Umbilical cord (tissue), 2 donors: ENCODE measurements at places on chromosomes 5 and 9. TPM values are rescaled to one million over a fixed set of nuclear protein-coding genes. Genes with fewer than 3 reads are reported as not detected.
A peak's percentile ranks its signal among the peaks of the same experiment; 100 is the strongest.

DNA sequence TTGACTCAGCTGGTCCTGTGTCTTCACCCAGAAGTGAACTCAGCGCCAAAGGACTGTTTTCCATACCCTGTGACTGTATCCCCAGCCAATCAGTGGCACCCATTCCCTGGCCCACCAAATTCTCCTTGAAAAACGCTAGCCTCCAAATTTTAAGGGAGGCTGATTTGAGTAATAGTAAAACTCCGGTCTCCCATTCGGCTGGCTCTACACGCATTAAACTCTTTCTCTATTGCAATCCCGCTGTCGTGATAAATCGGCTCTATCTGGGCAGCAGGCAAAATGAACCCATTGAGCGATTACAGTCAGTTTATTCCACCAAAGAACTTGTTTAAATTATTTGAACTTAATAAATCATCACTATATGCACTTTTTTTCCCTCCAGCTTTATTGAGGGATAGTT lies 55.9 kb upstream of the PPP1R26 start:
- no peak for DNase-seq

DNA sequence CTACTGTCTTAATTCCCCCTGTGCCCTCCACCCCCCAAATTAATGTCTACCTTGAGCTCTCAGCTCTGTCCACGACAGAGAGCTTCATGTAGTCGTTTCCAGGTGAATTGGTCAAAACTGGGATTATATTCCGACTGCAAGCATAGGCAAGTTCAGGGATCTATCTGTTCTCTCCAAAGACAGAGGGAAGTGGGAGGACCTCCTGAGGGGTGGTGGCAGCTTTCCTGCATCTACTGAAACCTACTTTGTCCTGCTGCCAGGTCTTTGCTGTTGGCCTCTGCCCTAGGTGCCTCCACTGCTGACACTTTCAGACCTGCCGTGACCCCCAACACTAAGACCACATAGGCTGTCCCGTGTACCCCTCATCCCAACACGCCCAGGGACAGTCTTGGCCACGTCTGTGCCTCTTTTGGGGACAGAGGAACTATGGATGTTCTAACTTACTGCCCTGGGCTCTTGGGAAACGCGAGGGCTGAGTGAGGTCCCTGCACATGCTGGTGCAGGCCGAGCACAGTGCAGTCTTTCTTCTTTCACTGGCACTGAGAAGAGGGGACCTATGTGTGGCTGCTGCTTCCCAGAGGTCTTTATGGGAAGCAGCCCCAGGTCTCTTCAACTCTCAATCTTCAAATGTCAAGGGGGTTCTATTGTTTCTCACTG lies 125.6 kb downstream of the NTRK2 start:
- no peak for DNase-seq

- DNase-seq, result no peak
Measured at GRCh38 chr5:135138116-135138850, 104.3 kb upstream of the PITX1 start.

DNA sequence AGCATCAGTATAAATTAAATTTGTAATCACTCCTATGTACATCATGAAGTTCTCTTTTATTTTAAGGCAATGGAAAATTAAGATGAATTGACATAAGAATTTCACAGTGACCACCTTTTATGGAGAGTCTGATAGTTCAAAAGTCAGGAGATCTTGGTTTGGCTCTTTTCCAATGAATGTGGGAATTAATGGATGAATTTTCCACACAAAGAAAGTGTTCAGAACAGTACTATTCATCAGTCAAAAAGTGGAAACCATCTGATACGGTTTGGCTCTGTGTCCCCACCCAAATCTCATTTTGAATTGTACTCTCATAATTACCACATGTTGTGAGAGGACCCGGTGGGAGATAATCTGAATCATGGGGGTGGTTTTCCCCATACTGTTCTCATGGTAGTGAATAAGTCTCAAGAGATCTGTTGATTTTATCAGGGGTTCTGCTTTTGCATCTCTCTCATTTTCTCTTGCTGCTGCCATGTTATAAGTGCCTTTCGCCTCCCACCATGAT lies 24.5 kb downstream of the CCDC125 start:
- no peak for DNase-seq

DNA sequence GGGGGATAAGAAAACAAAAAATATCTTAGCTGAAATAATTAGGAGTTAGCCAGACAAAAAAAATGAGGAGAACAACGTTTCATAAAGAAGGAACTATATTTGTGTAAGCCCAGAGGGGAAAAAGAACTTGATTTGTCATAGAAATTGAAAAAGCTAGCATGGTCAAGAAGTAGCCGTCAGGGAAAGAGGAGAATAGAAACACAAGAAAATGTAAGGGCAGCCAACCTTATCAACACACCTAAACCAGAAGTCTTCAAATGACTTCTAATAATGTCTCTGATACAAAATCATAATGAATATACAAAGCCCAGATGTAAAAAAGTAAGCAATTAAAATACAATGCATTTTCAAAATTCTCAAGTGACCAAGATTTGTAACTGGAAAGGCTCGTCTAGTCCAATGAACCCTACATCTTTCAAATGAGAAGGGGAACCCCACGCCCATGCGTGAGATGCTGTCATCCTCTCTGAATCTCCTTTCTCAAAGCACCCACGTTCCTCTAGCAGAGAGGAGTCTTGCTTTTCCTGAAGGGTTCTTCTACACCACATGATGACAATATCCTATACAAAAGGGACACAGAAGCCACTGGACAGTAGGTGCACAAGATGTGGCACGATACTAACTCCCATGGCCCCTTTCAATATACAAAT lies 103.7 kb downstream of the ARL15 start:
- no peak for DNase-seq

GRCh38 chr9:10274988-10275387 lies 337.8 kb downstream of the PTPRD start:
- peak; percentile 16 for DNase-seq

DNA sequence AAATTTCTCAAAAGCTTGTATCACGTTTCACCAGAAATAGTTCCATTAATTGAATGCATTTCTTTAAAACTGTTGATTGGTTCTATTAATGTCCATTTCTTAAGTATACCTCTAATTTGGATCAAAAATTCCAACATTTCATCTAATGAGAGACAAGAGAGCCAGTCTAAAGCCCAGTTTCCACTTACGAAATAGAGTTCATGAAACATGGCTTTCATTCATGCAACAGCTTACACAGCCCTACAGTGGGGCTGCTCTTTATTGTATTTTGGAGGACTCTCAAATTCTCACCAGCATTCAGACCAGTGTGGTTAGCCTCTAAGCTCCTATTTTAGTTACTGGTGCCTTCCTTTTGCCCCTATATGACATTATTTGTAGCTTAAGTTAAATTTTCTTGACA lies 566.9 kb upstream of the RGMB start:
- DNase-seq, result no peak

GRCh38 chr5:6342689-6343315 lies 35.5 kb downstream of the MED10 start:
- no peak for DNase-seq

GRCh38 chr5:143051244-143052058 lies 281.3 kb downstream of the ARHGAP26 start:
- peak; percentile 91 for DNase-seq

GRCh38 chr5:40025586-40025985 lies 600.8 kb upstream of the DAB2 start:
- no peak for DNase-seq

DNA sequence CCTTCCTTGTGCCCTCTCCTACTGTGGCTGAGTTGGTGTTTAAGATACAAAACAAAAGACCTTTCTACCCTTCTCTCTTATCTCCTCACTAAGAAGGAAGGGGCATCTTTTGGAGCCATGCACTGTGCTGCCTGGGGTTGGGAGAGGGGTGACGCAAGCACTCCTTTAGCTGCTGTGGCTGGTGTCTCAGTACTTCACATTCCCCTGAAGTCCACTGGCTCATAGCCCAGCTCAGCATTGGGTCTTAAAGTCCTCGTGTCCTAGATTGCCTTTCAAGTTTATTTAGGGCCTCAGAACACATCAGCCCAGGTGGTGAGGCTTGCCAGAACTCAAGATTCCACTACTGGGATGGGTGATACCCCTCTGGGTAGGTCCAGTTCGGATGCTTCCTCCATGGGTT lies 325.9 kb upstream of the CYLC2 start:
- no peak for DNase-seq

GRCh38 chr5:93800988-93801811 lies 59.8 kb upstream of the POU5F2 start:
- DNase-seq, result peak; percentile 54

TGFBI gene
- total RNA-seq, result 1,115 TPM

ANKRD18B gene
- total RNA-seq, result 5.3 TPM

IL31RA gene
- 0.48 TPM for total RNA-seq

FBXL7 gene
- total RNA-seq, result 7.9 TPM

PCDHB11 gene
- 5.1 TPM for total RNA-seq
